ENCODE measurements at places on chromosomes 5 and 9.

- no peak for DNase-seq
Measured at GRCh38 chr5:27708534-27708933, 670.1 kb upstream of the CDH9 start.

DNA sequence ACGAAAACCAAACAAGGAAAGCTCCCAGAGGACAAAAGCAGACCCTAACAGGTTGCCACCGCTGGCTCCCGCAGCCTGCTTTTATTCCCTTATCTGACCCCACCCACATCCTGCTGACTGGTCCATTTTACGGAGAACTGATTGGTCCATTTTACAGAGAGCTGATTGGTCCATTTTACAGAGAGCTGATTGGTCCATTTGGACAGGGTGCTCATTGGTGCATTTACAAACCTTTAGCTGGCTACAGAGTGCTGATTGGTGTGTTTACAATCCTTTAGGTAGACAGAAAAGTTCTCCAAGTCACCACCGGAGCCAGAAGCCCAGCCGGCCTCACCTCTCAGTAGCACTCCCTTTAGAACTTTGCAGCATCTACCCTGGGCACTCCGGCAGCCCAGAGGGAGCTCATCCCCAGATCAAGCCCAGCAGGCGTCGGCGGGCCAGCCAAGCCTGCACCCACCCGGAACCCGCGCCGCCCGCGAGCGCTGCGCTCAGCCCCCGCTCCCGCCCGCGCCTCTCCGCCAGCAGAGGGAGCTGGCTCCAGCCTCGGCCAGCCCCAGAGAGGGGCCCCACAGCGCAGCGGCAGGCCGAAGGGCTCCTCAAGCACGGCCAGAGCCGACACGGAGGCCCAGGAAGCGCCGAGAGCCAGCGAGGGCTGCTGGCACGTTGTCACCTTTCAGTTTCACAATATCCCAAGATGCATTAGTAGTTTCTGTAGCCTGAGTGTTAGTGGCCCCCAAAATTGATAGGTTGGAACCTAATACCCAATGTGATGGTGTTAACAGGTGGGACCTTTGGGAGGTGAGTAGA lies 35.3 kb upstream of the CLPTM1L start:
- peak; percentile 71 for DNase-seq

DNA sequence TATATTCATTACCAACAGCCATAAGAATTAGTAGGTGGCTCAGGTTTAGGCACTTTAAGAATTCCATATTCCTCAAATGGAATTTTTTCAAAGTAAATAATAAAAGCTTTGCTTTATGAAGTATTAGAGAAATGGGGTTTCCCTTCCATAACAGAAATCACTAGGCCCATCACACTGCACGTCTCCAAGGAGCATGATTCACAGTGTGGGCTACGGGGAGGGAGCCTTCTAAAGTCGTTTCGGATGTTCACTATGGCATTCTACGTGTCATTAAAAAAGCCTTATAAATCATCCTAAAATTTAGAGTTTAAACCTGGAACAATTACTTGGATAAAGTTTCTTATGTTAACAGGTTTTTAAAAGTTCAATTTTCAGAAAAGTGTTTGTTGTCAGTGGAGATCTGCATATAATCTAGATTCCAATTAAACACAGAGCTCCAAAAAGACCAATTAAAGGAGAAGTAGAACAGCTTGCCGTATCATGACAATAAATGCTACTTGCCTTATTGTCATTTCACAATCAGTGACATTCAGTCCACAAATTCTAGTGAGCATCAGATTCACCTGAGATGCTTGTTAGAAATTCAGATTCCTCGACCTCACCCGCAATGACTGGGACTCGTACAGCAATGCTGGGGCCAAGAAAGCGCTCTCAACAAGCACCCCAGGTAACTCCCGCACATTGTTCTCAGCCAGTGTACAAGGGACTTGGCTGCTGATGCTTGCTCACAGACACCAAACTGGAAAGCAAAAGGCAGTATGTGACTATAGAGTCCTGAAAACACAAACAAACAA lies 115.7 kb downstream of the NFIB start:
- no peak for DNase-seq

DNA sequence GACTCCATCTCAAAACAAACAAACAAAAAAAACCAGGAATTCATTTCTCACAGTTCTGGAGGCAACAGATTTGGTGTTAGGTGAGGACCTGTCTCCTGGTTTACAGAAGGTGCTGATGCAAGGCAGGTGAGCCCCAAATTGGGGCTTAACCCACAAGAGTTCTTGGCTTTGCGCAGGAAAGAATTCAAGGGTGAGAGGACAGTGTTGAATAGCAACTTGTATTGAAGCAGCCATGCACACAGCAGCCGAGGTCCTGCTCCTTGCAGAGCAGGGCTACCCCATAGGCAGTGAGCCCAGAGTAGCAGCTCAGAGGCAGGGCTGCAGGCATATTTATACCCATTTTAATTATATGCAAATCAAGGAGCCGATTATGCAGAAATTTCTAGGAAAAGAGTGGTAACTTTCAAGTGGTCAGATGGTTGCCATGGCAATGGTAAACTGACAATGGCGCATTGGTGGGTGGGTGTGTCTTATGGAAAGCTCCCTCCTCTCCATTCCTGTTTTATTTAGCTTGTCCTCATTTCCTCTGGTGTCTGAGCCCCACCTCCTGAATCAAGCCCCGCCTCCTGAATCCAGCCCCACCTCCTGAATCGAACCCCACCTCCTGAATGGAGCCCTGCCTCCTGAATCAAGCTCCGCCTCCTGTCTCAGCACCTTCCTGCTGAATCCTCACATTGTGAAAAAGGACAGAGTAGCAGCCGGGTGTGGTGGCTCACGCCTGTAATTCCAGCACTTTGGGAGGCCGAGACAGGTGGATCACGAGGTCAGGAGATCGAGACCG lies 34.5 kb upstream of the COL5A1 start:
- no peak for DNase-seq

- DNase-seq, result peak; percentile 52
Measured at GRCh38 chr5:163565931-163566608, 60.7 kb downstream of the MAT2B start.

- no peak for DNase-seq
Measured at GRCh38 chr5:140148508-140148907, 22.8 kb downstream of the IGIP start.

DNA sequence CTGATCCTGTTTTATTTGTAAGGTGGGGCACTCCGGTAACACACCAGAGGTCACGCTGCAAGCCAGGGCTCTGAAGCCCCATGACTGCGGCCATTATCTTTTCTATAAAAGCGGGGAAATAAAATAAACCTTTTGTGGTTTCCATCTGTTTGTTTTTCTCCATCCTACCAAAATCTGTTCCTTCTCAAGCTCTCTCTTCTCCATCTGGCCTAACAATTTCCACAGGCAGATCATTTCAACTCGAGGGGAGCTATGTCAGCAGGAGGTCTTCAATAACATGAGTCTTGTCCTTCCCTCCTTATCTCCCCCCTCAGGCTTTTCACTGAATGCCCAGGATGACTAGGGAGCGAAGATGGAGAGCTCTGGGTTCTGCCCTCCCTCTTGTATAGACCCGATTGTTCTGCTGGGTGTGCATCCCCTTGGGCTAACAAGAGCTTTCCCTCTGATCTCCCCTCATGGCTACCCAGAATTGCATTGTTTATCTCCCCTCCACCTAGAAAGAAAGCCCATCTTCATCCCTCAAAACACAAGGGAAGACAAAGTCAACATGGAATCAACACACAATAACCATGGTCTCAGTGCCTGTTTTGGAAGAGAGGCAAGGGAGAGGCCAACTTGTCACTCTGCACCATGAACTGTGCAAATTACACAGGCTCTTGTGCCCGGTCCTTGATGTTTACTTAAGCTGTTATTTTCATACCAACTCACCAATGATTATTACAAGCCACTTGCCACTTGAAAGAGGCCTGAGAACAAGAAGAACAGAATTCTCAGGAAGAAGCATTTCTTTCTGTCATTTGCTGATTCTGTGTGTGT lies 187.8 kb downstream of the FANCC start:
- no peak for DNase-seq

DNA sequence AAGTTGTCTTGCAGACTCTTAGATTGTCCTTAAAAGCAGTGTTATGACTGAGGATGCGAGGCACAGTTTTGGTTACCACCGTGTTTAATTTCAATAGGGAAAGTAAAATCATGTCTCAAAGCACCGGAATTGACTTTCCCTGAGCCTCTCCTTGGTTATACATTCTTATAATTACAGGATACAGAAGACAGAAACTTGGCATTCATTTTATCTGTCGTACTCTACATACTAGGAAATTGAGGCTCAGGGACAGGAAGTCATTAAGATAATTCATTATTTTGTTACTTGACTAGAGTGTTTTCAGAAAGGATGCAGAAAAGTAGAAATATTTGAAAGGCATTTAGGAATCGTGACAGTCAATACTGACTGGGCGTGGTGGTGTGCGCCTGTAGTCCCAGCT lies 54.0 kb upstream of the SPATA31D4 start:
- DNase-seq, result no peak

- DNase-seq, result no peak
Measured at GRCh38 chr9:13588151-13589033, 308.9 kb upstream of the MPDZ start.

DNA sequence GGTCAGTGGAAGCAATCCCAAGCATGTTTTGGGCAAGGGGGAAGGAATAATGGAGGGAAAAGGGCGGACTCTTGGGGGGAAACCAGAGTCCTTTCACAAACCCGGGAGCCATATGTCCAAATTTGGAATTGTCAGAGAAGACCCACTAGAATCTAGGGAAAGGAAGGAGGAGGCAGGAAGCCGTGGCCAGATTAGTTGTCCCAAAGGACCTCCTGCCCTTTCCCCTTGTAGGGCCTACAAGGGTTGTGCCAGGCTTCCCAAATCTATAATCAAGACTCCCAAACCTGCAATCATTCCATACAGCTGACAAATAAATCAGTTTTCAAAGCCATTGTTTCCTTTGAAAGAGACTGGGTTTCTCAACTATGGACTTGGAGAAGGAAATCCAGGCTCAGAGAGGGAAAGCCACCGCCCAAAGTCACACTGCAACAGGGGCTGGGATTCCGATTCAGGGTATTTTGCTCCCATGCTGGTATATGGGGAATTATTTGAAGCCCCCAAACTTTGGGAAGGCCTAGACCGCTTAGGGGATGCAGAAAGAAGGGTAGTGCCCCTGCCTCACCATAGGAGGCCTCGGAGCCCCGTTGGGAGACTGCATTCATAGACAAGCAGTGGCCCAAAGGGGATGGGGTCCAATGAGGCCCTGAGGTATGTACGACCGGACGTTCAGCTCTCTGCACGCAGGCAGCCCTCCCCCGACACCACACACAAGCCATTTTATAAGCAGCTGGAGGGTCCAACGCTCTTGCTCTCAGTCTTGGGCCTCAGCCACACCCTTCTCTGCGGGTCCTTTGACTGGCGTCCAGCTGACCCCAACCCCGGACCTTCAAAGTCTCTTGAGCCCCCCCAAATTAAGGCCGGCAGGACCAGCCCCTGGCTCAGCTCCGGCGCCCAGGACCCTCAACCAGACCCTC lies 815 bp downstream of the ANXA6 start:
- peak; percentile 33 for DNase-seq

- no peak for DNase-seq
Measured at GRCh38 chr5:96093340-96093739, 131.7 kb upstream of the ELL2 start.

GRCh38 chr5:157057459-157058370 lies 1.2 kb downstream of the HAVCR1 start:
- DNase-seq, result no peak

DNA sequence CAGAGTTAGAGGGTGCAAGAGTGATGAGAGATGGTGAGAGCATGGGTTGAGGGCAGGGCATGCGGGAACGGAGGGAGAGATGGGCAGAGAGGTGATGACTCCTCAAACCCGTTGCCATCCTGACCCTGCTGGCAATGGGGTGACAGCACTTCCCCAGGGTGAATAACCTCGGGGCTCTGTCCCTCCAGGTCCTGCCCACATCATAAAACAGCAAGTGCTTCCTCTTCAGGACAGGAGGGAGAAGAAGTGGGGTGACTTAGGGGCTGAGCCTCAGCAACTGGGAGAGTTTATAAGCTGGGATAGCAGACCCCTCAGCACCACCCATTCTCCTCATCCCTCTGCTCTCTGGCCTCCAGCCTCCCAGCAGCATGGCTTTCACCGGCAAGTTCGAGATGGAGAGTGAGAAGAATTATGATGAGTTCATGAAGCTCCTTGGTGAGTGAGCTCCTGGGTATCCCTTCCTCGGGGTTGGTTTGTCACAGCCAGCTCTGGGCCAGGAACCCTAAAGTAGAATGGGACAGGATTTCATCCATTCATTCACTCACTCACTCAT lies at the start of gene FABP6:
Gene FABP6 (plus strand): TSS at position 317 of the 553 bp plus-strand sequence. CDS start 52 bp downstream, at position 369.
- DNase-seq, result no peak

Measured in stimulated activated naive CD8-positive, alpha-beta T cell treated with anti-CD3 and anti-CD28 coated beads, Interleukin-15, amount 100 ng/mL, for 72 hours (primary cell).